Activated CD4-positive, alpha-beta T cell treated with anti-CD3 and anti-CD28 coated beads, Interleukin-2, amount 10 ng/mL, durations not matched to agents 24 days and 14 days (primary cell): ENCODE measurements at places on chromosomes 6 and 20.
A peak's percentile ranks its signal among the peaks of the same experiment; 100 is the strongest.

GRCh38 chr6:127932708-127933107, 31.9 kb upstream of the THEMIS start:
- H3K4me1 ChIP-seq, result peaks cover 36% of the 10 kb centered on the region
- H3K4me3 ChIP-seq, result no peak overlapping the region
- H3K27me3 ChIP-seq, result no peaks in the 10 kb centered on the region

DNA sequence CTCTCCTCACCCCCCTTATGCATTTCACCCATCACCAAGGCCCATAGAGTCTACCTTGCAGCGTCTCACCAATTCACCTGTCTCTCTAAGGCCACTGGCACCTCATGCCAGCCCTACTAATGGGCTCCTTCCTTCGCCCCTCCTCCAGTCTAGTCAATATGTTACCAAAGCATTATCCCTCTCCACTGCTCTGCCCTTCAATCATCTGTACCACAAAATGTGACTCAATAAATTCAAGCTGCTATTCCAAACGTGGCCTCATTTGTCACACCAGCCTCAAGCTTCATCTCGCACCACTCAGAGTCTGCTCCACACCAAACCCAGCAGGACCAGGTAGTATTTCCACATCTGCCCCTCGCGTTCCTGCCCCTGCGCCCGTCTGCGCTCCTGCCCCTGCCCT, 21.8 kb upstream of the RPS6KA2 start:
- no peak overlapping the region for H3K27ac ChIP-seq
- DNase-seq, result no peak
- H3K36me3 ChIP-seq, result no peaks in the 10 kb centered on the region
- H3K4me3 ChIP-seq, result no peak overlapping the region

GRCh38 chr20:62774762-62775161, 21.5 kb upstream of the MRGBP start:
- DNase-seq, result no peak
- H3K27me3 ChIP-seq, result no peaks in the 10 kb centered on the region
- peak overlapping the region; percentile 32 for H3K27ac ChIP-seq
- H3K36me3 ChIP-seq, result no peaks in the 10 kb centered on the region
- H3K4me3 ChIP-seq, result no peak overlapping the region

DNA sequence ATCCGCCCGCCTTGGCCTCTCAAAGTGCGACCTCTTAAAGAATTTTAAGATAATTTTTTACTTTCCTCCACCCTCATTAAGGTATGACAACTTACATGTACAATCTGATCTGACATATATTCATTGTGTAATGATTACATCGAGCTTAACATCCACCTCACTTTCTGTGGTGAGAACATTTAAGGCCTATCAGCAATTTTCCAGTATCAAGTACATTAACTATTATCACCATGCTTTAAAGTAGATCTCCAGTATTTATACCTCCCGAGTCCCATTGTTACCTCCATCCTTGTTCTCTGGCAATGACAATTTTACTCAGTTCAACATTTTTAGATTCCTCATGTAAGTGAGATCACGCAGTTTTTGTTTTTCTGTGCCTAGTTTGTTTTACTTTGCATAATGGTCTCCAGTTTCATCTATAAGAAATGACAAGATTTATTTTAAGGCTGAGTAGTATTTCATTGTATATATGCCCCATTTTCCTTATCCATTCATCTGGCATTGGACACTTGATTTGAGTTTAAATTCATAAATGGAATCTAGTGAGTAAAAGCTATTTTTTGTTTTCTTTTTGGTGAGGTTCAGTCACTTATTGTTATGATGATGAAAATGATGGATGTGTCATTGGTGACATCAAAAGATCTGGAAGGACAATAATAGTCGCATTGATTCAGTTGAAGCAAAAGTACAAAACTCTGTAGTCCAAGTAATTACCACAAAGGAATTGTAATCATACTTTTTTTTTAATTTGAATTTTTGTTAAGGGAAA, 87.0 kb downstream of the OR2B2 start:
- peak overlapping the region; percentile 91 for H3K4me3 ChIP-seq
- peak overlapping the region; percentile 96 for H3K27ac ChIP-seq
- peaks cover 5% of the 10 kb centered on the region for H3K36me3 ChIP-seq

DNA sequence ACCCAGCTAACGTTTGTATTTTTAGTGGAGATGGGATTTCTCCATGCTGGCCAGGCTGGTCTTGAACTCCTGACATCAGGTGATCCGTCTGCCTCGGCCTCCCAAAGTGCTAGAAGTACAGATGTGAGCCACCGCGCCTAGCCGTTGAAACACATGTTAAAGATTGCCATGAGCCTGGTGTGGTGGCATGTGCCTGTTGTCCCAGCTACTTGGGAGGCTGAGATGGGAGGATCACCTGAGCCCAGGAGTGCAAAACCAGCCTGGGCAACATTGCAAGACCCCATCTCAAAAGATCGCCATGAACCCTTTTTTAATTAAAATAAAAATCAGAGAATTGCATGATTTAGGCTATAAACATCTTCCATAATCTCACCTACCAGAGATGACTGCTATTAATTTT, 2.7 kb downstream of the EFCAB8 start:
- H3K27ac ChIP-seq, result no peak overlapping the region
- H3K4me3 ChIP-seq, result no peak overlapping the region
- H3K4me1 ChIP-seq, result peaks cover 4% of the 10 kb centered on the region
- no peak for DNase-seq
- peaks cover 7% of the 10 kb centered on the region for H3K36me3 ChIP-seq
